ENCODE measurements at places on chromosomes 2 and 18.
A peak's percentile ranks its signal among the peaks of the same experiment; 100 is the strongest.

DNA sequence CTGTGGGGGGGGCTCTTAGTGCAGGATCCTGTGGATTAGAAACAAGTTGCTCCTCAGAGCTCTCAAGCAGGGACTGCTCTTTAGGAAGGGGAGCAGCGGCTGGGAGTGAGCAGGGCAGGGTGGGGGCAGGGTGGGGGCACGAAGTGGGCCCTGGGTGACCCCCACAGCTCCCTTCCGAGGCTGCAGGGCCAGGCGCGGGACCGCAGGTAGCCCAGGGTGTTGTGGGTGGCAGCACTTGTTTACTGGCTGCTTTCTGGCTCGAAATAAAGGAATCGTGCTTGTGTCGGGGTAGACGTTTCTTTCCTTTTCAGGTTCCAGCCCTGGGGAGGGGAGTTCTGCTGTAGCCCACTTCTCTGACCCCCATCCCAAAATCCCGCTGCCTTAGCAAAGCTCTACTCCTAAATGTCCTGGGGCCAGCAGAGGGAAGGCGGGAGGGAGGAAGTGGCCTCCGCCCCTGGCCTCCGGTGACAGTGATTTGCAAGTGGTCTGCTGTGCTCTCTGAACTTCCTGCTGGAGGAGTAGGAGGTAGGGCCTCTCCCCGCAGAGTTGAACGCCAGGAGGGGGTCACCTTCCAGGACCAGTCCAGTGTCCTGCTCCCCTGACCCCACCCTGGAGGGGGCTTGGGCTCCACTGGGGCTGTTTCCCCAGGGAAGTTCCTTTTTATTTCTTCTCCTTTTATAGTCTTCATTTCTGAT lies 8.3 kb downstream of the NEU4 start:
- H3K4me1 ChIP-seq, result peaks cover 57% of the 10 kb centered on the region
- DNase-seq, result peak; percentile 36
- H3K27ac ChIP-seq, result no peak overlapping the region
- no peak overlapping the region for H3K4me3 ChIP-seq

DNA sequence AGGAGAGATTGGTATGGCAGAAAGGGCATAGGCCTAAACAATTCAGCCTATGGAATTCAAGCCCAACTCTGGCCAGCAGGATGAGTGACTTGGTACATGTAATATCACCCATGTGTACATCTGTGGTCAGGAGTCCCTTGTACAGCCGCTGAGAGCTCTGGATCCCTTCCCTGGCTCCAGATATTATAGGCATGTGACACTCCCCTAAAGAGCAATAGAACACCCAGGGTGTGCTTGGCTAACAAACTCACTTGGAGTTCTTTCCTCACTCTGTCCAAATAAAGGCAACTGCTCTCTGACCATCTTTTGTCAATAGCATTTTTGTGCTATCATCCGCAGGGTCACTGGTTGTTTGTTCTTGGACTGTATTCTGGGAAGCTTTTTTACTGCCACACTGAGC lies 197.4 kb upstream of the NCKAP5 start:
- H3K4me1 ChIP-seq, result no peaks in the 10 kb centered on the region
- no peaks in the 10 kb centered on the region for H3K27me3 ChIP-seq
- H3K27ac ChIP-seq, result no peak overlapping the region
- no peak overlapping the region for H3K4me3 ChIP-seq
- no peaks in the 10 kb centered on the region for H3K36me3 ChIP-seq

DNA sequence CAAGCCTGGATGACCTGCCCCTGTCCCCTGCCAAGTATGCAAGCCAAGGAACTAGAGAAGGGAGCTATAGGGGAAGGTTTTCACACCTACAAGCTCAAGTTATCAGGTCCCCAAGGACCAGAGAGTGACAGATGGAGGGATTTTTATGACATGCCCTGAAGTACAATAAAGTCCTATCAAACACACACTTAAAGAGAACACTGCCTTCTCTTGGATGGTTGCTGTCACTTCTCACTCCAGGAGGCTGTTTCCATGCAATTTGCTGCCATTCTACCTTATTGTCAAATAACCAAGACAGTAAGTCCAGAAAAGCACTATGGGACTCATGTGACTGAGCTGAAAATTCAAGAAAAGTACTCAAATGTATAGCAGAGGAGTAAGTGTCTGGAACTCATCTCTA lies 76.6 kb upstream of the DDX18 start:
- H3K4me1 ChIP-seq, result no peaks in the 10 kb centered on the region
- H3K27me3 ChIP-seq, result no peaks in the 10 kb centered on the region
- no peak for DNase-seq
- H3K36me3 ChIP-seq, result no peaks in the 10 kb centered on the region

GRCh38 chr18:23880931-23881617 lies 133.5 kb upstream of the TTC39C start:
- no peaks in the 10 kb centered on the region for H3K27me3 ChIP-seq
- H3K4me3 ChIP-seq, result no peak overlapping the region
- no peak for DNase-seq
- no peak overlapping the region for H3K27ac ChIP-seq
- H3K4me1 ChIP-seq, result peaks cover 17% of the 10 kb centered on the region

DNA sequence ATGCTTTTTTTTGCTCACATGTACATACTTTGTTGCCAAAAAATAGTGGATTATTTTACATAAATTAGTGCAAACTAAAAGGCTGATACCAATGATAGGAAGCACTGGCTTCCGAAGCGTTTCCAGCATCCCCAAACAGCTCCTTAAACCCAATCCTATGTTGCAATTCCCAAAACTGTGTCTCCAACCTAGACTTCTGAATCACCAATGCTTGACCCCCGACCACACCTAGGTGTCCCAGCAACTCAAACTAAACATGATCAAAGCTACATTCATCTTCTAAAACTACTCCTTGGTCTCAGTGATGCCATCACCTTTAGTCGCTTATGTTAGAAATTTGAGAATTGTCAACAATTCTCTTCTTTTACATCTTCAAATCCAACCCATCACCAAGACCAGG lies 13.4 kb downstream of the ATP8B1 start:
- no peak for DNase-seq
- H3K36me3 ChIP-seq, result no peaks in the 10 kb centered on the region
- H3K27ac ChIP-seq, result no peak overlapping the region
- no peak overlapping the region for H3K4me3 ChIP-seq
- H3K27me3 ChIP-seq, result no peaks in the 10 kb centered on the region

DNA sequence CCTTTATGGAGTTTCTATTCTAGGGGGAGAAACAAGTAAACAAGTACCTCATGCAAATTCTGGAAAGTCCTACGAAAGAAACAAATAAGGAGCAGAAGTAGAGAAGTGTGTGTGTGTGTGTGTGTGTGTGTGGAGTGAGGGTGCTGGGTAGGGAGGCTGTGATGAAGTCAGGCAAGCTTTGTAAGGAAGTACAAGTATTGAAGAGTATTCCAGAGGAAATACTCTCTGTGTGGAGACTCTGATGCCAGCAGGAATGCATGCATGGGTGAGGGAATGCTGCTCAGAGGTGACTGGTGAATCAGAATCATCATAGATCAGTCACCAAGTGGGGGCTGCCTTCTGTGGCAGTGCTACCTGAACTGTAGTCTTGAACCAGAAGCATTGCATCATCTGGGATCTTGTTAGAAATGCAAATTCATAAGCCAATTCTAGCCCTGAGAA lies 34.5 kb downstream of the SLC4A3 start:
- peaks cover 6% of the 10 kb centered on the region for H3K27me3 ChIP-seq
- H3K4me3 ChIP-seq, result no peak overlapping the region
- H3K36me3 ChIP-seq, result no peaks in the 10 kb centered on the region

DNA sequence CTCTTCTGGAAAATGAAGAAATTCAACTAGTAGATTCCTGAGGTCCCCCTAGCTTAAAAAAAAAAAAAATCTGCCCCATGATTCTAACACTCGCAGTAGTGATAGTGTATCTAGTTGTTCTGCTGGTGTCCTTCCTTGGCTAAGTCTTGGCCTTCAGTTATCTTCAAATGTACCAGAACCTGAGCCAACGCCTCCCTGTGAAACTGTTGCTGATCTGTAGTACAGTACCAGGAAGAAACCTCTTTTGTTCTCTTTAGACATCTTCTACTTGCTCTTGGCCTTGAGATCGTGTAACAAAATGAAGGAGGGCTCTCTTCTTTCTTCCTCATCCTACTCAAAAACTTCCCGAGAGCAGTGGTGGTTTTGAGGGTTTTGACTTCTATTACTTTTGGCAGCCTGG lies 31.0 kb downstream of the PLEK start:
- H3K4me3 ChIP-seq, result no peak overlapping the region
- no peaks in the 10 kb centered on the region for H3K4me1 ChIP-seq
- no peak overlapping the region for H3K27ac ChIP-seq
- H3K27me3 ChIP-seq, result no peaks in the 10 kb centered on the region

DNA sequence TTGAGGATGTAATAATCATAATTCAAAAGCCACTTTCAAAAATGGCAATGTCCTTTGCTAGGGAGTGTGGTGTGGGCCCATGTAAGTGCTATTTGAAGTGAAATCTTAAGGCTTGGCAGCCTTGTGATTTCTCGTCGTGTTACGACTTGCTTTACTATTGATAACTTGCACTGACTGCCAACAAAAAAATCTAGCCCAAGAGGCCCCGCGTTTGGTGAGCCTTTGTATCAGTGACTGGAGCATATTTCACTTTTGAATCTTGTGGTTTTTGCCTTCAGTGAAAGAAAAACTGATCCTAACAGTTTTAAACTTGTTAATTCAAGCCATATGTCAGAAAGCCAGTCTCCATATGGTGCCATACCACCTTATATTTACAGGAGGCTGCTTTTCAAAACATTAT lies 248.0 kb downstream of the TMEM182 start:
- no peak for DNase-seq
- no peaks in the 10 kb centered on the region for H3K4me1 ChIP-seq
- H3K27ac ChIP-seq, result no peak overlapping the region
- no peak overlapping the region for H3K4me3 ChIP-seq
- no peaks in the 10 kb centered on the region for H3K27me3 ChIP-seq

DNA sequence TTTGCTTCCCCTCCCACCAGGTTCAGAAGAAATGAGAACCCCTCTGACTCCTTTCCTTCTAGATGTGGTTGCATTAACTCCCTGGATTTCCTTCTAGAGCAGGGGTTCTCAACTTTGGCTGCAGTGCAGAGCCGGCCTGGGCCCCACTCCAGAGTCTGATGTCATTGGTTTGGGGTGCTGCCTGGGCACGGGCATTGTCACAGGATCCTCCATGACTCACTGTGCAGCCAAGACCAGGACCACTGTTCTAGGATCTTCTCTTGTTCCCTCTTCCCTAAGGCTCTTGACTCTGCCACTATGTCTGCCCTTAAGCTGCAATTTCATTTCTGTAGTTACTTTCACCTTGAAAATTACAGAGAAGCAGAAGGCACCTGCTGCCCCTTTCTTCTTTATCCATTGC lies 31.8 kb downstream of the TBC1D8 start:
- no peak for DNase-seq
- no peak overlapping the region for H3K4me3 ChIP-seq
- no peak overlapping the region for H3K27ac ChIP-seq

DNA sequence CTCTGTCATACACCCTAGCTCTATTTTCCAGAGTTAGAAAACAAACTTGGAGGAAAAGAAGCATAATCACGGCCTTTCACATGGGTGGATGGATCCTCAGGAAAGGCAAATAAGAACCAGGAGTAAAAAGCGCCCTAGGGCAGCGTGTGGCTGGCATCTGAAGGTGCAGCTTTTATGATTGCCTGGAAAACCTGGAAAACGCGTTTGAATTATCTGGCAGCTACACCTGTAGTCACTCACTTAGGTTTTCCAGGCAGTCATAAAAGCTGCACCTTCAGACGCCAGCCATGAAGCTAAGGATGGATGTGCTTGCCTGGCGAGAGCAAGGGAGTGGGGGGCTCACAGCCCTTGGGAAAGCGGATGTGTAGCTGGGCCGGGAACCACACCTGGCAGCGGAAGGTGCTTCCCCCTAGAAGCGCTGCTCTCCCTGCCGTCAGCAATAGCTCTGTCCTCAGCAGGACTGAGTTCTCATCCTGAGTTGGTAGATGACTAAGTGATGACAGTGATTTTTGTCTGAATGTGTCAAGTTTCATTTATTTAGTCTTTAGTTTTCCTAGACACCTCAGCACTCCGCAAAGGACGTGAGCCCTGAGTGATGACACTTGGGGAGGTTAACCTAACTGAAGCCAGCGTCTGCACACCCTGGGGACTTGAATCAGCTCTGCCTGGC lies 82.0 kb downstream of the DCDC2C start:
- H3K4me1 ChIP-seq, result peaks cover 8% of the 10 kb centered on the region
- DNase-seq, result no peak
- H3K36me3 ChIP-seq, result no peaks in the 10 kb centered on the region
- H3K27me3 ChIP-seq, result no peaks in the 10 kb centered on the region

GRCh38 chr2:122100346-122100745 lies 344.9 kb downstream of the TSN start:
- H3K36me3 ChIP-seq, result no peaks in the 10 kb centered on the region
- no peak for DNase-seq
- H3K4me1 ChIP-seq, result peaks cover 4% of the 10 kb centered on the region
- no peak overlapping the region for H3K27ac ChIP-seq

- peaks cover 12% of the 10 kb centered on the region for H3K36me3 ChIP-seq
- DNase-seq, result no peak
- no peaks in the 10 kb centered on the region for H3K4me1 ChIP-seq
- no peak overlapping the region for H3K27ac ChIP-seq
Observed at GRCh38 chr2:201628545-201628944, 14.8 kb downstream of the TMEM237 start.

DNA sequence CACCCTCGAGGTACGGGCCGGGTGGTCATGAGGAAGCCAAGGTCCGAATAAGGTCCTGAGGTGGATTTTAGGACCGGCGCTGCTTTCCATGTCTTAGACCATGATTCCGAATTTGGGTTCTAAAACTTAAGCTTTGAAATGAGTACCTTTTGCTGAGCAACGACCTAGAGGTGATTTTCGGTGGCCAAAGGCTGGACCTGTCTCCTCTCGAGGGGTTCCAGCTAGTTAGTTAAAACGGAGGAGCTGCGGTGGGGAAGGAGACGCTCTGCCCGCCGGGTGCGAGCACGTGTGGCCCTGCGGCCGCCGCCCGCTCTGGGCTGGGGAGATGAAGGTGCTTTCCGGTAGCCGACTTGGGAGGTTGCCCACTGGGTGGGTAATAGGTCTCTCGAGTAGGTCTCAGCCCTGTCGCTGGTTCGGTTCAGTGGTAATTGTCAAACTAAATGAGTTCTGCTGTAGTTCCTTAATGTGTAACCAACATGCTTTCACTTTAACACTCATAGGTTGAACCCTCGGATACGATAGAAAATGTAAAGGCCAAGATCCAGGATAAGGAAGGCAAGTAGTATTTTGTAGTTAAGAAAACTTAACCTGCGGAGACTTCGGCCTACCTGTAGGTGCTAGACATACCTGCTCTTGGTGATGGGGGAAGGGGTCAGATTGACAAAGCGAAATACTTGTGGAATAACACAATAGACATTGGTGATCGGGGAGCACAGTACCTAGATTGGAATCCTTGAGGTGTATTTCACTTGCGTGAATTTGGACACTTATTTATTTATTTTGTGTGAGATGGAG lies 572 bp downstream of the RPS27A start:
- no peaks in the 10 kb centered on the region for H3K27me3 ChIP-seq
- peak overlapping the region; percentile 99 for H3K27ac ChIP-seq
- peaks cover 31% of the 10 kb centered on the region for H3K36me3 ChIP-seq
- peak overlapping the region; percentile 90 for H3K4me3 ChIP-seq
- H3K4me1 ChIP-seq, result peaks cover 33% of the 10 kb centered on the region

Measured in common myeloid progenitor, CD34-positive (primary cell).